ENCODE measurements at places on chromosomes 1 and 21.

DNA sequence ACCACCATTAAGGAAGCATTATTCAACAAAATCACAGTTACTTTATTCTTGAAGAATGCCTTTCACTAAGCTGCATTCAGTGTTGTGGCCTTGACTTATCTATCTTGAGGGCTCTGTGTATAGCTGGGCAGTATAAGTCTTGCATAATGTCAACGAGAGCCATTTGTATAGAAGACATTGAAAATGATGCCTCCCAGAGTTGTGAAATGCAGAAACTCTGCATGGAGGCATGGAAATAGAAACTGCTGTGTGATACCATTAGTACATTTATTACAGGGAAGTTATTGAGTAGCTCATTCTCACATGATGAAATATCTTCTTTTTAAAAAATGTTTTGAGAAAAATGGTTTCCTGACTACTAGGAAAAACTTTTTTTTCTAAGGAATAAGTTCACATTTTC lies 111.4 kb upstream of the SNX7 start:
- no peak overlapping the region for H3K27ac ChIP-seq
- no peaks in the 10 kb centered on the region for H3K4me1 ChIP-seq
- H3K27me3 ChIP-seq = no peaks in the 10 kb centered on the region
- DNase-seq = no peak

DNA sequence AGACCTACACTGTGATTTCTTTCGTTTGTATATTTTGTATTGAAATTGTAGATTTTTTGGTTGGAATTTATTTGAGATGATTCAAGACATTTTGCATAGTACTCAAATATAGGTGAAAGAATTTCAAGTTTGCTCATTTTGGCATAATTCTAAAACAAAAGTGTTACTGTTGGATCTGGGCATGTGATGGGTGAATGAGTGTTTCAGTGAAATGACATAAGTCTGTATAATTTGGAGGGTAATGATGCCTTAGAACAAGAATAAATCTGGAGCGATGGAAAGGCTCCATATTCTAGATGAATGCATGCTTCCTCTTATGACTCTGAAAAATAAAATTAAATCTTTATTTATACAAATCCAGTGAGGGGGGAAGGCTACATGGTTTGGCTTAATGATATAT lies 41.0 kb downstream of the NFIA start:
- H3K4me3 ChIP-seq = no peak overlapping the region
- H3K4me1 ChIP-seq = no peaks in the 10 kb centered on the region
- H3K36me3 ChIP-seq = no peaks in the 10 kb centered on the region
- H3K27ac ChIP-seq = no peak overlapping the region
- no peak for DNase-seq

- H3K4me3 ChIP-seq = peak overlapping the region; percentile 64
- H3K27me3 ChIP-seq = no peaks in the 10 kb centered on the region
- peaks cover 11% of the 10 kb centered on the region for H3K4me1 ChIP-seq
- H3K27ac ChIP-seq = peak overlapping the region; percentile 27
Measured at GRCh38 chr1:116878804-116879477, 30.8 kb upstream of the PTGFRN start.

DNA sequence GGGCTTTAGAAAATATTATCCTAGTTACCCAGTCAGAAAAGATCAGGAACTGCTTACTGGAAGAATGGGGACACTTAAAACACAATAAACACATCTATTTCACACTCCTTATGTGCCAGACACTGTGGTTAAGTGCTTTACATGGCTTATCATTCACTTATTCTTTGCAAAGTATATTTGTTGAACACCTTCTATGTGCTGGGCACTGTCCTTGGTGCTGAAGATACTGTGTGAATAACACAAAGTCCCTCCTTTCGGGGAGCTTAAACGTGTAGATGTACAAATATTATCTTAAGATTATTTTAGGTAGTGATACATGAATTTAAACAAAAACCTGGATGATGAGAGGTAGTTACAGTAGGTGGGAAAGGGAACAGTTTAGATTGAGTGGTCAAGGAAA lies 169.3 kb downstream of the ST6GALNAC5 start:
- no peak overlapping the region for H3K4me3 ChIP-seq
- H3K36me3 ChIP-seq = no peaks in the 10 kb centered on the region
- H3K27me3 ChIP-seq = no peaks in the 10 kb centered on the region

- no peak overlapping the region for H3K27ac ChIP-seq
- DNase-seq = no peak
- no peaks in the 10 kb centered on the region for H3K27me3 ChIP-seq
- H3K4me3 ChIP-seq = no peak overlapping the region
- H3K4me1 ChIP-seq = peaks cover 3% of the 10 kb centered on the region
Measured at GRCh38 chr1:219575563-219575962, 37.3 kb downstream of the ZC3H11B start.

GRCh38 chr1:201468844-201469644 lies at the start of gene PHLDA3:
Gene PHLDA3, minus strand, starts transcription at chr1:201469188. Its CDS starts 402 bp downstream, at chr1:201468786.
- peaks cover 36% of the 10 kb centered on the region for H3K4me1 ChIP-seq
- DNase-seq = peak; percentile 97
- H3K4me3 ChIP-seq = peak within 1 kb of the TSS; percentile 99
- no peaks in the 10 kb centered on the region for H3K27me3 ChIP-seq
- peaks cover 24% of the 10 kb centered on the region for H3K36me3 ChIP-seq

DNA sequence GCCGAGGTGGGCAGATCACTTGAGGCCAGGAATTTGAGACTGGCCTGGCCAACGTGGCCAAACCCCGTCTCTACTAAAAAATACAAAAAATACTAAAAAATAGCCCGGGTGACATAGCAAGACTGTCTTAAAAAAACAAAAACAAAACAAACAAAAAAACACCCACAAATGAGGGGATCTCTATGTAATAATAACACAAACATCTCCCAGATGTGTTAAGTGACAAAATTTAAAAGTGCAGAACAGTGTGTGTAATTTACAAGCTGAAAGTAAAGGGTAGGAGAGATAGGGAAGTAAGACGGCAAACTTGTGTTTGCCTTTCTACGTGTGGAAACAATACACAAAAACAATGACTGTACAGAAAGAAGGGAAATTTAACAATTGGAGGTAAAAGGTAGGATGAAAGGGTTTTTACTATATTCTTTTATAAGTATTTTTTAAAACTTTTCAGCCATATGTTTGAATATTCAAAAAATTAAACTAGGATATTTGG lies 36.3 kb downstream of the ARID4B start:
- peaks cover 11% of the 10 kb centered on the region for H3K4me1 ChIP-seq
- no peak for DNase-seq
- H3K36me3 ChIP-seq = no peaks in the 10 kb centered on the region

DNA sequence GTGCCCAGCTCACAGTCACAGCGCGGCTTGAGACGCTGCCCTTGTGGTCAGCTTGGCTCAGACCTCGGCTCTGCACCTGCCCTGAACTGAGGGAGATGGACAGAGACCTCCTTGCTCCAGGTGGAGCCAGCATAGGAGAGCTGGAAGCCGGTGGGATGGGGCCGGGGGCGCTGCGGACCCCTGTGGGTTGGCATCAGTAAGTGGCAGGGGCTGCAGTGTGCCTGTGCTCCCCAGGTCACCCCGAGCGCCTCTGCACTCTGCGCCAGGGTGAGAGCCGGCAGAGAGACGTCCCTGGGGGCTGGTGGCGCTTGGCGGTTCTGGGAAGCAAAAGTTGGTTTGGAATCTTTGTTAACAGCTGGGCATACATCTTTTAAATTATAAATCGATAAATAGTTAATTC lies 105.6 kb upstream of the TTC34 start:
- no peaks in the 10 kb centered on the region for H3K36me3 ChIP-seq
- H3K4me1 ChIP-seq = no peaks in the 10 kb centered on the region
- H3K27ac ChIP-seq = no peak overlapping the region
- no peaks in the 10 kb centered on the region for H3K27me3 ChIP-seq
- H3K4me3 ChIP-seq = no peak overlapping the region

DNA sequence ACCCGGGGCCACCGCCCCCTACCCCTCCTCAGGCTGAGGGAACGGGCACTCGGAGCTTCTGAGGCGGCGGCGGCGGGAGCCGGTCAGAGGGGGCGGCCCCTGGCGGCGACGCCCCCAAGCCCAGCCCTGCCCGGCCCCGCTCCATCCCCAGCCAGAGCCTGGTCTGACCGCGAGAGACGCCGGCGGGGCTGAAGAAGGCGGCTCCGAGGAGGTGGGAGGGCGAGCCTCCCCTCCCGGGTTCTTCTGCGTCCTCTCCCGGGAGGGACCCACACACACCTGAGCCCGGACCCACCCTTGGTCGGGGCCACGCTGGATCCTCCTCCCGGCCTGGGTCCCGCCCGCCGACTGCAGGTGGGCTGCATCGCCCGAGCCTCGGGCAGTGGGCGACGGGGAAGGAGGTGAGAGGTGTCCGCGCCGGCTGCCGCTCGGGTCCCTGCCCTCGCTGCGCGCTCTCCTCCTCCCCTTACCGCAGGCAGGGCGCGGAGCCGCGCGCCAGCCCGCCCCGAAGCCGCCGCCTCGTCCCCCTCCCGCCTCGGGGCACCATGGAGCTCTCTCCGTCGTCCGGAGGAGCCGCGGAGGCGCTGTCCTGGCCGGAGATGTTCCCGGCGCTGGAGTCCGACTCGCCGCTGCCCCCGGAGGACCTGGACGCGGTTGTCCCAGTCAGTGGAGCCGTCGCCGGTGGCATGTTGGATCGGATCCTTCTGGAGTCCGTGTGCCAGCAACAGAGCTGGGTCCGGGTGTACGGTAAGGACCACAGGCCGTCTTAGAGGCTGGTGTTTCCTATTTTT lies at the start of gene RASAL2:
TSS of gene RASAL2 (plus strand) at position 154 of the 788 bp plus-strand sequence. CDS start at position 543, 389 bp downstream.
- peak; percentile 94 for DNase-seq
- no peaks in the 10 kb centered on the region for H3K27me3 ChIP-seq
- H3K27ac ChIP-seq = peak within 1 kb of the TSS; percentile 92
- no peaks in the 10 kb centered on the region for H3K36me3 ChIP-seq
- H3K4me1 ChIP-seq = peaks cover 38% of the 10 kb centered on the region

DNA sequence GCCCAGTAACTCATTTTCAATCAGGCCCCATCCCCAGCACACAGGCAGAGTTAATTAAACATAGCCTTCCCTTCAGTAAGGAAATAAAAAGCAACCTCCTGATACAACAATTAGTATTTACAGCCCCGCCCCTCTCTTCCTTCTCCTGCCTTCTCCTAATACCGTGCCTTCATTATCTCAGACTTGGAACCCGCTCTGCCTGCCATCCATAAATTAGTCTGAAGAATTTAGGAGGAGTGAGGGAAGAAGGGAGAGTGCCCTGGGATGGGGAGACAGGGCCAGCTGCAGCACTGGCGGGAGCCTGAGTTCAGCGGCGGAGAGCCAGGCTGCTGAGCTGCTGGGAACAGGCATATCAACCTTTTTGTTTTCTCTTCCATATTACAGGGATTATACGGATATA lies 172.8 kb downstream of the ACTL8 start:
- H3K4me1 ChIP-seq = no peaks in the 10 kb centered on the region
- H3K27ac ChIP-seq = no peak overlapping the region
- peaks cover 11% of the 10 kb centered on the region for H3K27me3 ChIP-seq
